ENCODE measurements at places on chromosomes 5 and 9.

- no peak for DNase-seq
Measured at GRCh38 chr9:110168486-110168885, 39.5 kb downstream of the C9orf152 start.

DNA sequence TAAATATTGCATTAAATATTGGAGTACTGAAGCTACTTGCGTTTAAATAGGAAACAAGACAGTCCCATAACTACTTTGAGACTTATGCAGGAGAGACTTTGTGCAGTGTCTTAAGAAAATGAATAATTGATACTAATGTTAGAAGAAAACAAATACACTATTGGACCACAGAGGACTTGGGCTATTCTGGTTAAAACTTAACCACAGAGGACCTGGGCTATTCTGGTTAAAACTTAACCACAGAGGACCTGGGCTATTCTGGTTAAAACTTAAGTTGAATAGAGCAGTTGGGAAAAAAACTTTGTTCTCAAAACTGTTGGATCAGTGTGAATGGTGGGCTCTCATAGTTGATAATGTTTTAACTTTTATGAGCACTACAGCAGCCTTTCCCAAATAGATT, 141.7 kb downstream of the WDR70 start:
- DNase-seq: no peak

DNA sequence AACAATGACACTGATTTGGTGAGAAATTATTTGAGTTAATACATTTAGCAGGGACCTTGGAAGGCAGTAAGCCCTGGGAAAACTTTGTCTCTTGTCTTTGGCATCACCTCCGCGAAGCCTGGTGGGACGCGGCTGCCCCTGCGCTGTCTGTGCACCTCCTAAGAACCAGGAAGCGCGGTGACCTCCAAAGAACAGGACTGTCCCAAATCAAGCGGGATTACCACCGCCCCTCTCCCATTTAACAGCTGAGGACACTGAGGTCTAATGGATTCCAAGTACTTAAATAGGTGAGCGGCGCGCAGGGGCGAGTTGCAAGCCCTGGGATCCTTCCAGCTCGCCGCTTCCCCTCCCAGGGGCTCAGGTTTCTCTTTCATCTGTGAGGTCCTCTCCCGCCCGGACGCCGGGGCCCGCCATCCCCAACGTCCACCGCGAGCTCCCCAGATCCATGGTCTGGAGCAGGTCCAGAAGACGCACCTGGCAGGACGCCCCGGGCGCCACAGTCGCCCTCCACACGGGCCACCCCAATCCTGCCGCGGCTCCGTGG, 432 bp downstream of the STARD4 start:
- peak; percentile 43 for DNase-seq

DNA sequence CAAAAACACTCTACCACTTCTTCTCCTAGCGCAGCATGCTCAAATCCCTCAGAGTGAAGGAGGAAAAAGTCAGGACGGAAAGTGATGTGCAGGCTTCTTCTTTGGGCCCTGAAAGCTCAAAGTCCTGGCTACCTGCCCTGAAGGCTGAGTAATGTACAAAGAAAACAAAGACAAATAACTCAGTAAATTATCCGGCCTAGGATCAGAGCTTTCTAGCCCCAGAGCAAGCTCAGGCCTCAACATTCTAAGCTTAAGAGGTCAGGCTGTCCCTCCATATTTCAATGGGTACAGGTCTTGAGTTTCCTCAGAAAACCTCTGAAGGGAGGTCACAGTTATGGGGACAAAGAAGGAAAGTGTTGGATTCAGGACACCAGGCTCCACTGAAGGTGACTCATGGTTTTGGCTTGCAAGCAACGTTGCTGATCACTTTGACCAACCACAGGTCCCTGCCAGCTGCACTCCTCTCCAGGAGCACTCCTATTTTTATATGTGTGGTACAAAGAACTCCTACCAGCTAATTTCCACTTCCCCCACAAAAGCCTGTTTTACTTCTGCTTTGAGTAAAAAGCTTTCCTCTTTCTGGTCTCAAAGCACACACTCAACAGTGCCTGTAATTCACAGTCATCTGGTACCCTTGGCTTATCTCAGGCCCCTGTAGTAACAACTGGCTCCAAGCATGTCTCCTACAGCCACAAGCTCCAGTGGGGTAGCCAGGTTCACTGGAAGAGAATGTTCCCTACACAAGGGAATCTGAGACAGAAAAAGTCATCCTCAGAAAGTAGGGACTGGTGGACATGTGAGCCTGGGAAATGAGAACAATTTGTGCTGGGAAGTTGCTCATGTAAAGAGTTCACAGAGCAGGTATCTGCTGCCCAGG, 115.7 kb downstream of the UGCG start:
- peak; percentile 85 for DNase-seq

- no peak for DNase-seq
Measured at GRCh38 chr5:78540335-78541085, 108.1 kb downstream of the LHFPL2 start.

GRCh38 chr9:95840074-95840473, 35.4 kb upstream of the ERCC6L2 start:
- DNase-seq: no peak

GRCh38 chr9:115341426-115341825, 223.5 kb upstream of the TNC start:
- DNase-seq: peak; percentile 33

Data from GM03348 (cell line).